ENCODE measurements at places on chromosomes 12 and 14.

DNA sequence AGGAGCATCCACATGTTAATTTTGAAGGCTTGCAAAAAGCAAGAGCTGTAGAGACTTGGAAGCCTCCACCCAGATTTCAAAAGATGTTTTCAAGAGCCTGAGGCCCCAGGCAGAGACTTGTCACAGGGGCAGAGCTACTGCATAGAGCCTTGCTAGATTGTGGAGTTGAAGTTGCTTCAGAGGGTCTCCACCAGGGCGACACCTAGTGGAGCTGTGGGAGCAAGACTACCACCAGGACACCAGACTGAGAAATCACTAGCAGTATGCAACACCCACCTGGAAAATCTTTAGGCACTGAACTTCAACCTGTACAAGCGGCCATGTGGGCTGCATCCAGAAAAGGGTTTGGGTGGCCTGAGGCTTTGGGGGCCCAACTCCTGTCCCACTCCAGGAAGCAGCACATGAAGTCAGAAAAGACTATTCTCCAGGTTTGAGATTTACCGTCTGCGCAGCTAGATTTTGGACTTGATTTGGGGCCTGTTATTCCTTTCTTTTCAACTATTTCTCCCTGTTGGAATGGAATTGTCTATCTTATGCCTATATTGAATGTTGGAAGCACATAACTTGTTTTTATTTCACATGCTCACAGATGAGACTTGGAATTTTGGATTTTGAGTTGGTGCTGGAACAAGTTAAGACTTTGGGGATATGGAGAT, 508.6 kb downstream of the FLRT2 start:
- DNase-seq: peak; percentile 52

GRCh38 chr12:95532851-95533250, 18.4 kb downstream of the USP44 start:
- DNase-seq: no peak

DNA sequence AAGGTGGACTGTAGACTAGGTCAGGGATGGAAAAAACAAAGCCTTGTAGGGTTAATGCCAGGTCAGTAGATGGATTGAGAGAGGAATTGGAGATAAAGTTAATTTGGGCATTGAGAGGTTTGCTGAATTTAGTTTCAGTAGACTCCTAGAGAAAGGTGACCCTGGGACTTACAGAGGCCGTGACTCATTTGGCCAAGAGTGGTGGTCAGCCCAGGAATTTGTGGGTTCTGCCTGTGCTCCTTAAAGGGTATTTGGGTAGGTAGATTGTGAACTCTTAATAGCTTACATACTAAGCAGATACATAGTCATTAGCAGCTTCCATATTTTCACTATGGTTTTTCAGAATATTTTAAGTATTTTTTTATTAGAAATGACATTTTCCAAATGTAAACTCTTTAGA, 21.8 kb downstream of the PLEKHA5 start:
- no peak for DNase-seq

DNA sequence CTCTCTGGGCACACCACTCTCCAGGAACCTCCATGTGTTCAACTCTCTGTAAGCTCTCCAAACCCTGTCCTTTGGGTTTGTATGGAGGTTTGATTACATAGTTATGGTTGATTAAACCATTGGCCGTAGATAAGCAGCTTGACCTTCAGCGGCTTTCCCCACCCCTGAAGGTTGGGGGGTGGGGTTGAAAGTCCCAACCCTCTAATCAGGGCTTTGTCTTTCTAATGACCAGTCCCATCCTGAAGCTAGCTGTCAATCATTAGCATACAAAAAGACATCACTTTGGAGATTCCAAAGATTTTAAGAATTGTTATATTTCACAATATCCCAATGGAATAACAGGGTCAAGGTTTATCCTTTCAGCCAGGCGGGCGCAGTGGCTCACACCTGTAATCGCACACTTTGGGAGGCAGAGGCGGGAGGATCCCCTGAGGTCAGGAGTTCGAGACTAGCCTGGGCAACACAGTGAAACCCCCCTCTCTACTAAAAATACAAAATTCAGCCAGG, 8.4 kb downstream of the FAM186A start:
- DNase-seq: no peak

DNA sequence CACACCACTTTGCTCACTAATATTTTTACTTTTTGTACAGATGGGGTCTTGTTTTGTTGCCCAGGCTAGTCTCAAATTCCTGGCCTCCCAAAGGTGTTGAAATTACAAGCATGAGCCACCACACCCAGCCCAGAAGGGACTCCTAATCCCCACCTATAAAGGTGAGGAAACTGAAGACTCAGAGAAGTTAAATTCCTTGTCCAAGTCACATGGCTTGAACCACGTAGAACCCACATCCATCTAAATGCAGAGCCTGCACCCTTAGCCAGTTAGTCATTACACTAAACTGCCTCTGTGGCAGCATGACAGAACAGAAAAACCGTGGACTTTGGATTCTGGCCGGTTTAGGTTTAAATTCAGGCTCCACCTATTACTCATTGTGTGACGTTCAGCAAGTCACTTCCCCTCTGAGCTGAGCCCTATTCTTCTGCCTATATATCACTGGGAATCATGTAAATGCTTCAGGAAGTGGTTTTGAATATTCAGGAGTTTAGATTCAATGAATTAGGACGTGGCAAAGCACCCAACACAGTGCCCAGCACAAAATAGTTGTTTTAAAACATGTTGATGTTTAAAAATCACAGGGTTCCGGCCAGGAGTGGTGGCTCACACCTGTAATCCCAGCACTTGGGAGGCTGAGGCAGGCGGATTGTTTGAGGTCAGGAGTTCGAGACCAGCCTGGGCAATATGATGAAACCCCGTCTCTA, 3.0 kb upstream of the CORO1C start:
- DNase-seq: peak; percentile 50

GRCh38 chr14:70662080-70662479, 20.4 kb downstream of the TTC9 start:
- DNase-seq: no peak

DNA sequence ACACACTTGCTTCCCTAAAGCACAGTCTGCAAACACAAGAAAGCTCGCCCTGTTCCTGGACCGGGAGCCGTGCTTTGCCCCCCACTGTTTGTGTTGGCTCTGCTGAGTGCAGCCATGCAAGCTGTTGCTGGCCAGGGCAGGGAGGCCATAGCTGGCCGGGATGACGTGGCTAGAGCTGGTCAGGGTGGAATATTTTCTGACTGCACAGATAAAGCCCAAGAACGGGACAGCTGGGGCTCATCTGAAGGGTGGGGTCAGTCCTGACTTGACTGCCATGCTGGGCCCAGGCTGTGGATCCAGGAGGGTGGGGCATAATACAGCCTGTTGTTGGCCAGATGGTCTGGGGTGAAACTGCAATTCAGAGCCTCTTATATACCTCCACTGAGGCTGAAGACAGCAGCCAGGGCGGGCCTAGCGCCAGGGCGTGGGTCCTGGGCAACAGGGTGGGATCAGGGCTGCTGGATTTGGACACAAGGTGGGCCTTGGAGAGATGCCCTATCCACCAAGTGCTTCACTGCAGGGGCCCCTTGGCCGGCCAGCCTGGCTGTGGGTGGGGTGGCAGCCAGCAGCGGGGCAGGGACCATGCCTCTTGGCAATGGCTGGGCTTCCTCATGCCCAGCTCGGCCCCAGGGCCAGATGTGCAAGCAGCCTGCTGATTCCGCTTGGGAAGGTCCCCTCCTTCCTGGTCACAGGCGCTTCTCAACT, 14.8 kb downstream of the KMT5A start:
- no peak for DNase-seq

DNA sequence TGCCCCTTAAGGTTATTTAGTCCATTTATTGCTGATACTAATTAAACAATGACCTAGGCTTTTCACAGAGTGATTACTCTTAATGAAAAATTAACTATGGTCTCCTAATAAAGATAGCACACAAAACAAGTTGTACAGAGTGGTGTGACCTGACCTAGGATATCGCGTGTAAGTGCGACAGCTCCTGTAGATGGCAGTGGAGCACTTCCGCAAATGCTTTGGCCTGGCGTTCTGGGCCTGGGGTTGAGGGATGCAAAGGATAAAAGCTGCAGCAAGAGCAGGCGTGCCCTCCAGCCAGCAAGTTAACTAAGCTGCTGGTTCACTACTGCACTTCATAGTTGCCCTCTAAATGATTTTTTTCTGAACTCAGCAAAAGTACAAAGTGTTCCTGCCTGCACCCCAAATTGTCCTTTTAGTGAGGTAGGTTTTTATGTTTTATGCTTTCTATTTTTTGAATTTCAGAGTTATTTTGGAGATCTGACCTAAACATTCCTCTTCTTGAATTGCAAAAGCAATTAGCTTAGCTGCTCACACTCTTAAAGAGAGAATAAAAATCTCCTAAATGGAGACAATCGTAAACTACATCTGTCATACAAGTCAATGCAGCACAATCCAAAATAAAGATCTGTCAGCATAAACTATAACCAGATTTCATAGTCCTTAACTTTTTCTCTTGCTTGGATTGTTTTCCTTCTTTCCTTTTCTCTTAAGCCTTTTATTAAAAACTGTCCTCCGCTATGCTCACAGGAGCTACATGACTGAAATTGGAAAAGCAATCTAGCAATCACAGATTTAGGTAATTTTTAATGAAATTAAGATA, 379.6 kb downstream of the LRIG3 start:
- DNase-seq: no peak

- no peak for DNase-seq
Observed at GRCh38 chr12:68065687-68066086, 76.4 kb downstream of the IFNG-AS1 start.

DNA sequence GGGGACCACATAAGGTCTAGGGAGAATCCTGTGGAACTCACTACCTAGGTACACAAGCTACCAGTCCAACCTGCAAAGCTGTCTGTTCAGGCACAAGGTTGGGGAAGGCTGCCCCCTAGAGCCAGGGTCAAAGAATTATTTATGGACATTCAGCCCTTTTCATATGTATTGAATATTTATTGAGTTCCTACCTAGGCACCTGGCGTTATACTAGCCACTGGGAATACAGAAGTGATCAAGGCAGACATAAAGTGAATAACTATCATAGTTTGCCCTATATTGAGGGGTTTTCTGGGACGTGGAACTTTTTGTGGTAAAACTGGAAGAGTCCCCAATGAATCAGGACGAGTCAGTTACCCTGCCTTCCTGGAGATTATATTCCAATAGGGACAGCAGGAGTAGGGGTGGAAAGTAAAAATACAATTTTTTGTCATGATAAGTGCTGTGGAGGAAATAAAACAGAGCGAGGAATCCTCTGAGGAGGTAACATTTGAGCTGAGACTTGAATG, 5.8 kb upstream of the SLC48A1 start:
- peak; percentile 72 for DNase-seq

- DNase-seq: no peak
Observed at GRCh38 chr12:67535176-67535575, 113.4 kb upstream of the DYRK2 start.

DNA sequence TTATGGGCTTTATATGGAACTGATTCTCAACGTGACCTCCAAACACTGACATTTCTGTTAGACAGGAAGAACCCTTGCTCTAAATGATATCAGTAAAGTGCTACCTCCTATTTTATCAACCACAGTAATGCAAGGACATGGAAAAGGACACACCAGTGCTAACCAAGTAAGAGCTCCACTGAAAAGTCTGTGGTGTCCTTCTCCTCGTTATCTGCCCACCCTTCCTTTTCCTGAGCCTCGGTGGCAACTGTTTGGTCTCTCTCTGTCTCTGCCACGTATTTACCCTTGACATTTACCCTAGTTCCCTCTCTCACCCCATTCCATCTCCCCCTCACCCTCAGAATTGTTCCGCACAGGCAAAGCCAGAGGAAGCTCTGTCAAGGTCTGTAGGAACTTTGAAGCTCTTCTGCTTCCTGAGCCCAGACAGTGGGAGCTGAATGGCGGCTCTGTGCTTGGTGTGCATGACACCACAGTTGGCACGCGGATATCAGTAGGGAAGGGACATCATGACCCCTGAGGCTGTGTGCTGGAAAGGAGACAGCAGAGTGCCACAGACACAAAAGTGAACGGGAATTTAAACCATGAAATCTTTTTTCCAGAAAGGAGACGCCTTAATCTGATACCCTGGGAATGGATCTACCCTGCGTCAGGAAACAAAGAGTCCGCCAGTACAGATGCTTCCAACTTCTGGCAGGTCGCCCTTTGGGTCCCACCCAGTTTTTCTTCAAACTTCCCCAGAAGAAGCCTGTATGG, 50.8 kb downstream of the NTN4 start:
- DNase-seq: no peak

GRCh38 chr12:108320507-108321293, 18.4 kb downstream of the CMKLR1 start:
- DNase-seq: no peak

DNA sequence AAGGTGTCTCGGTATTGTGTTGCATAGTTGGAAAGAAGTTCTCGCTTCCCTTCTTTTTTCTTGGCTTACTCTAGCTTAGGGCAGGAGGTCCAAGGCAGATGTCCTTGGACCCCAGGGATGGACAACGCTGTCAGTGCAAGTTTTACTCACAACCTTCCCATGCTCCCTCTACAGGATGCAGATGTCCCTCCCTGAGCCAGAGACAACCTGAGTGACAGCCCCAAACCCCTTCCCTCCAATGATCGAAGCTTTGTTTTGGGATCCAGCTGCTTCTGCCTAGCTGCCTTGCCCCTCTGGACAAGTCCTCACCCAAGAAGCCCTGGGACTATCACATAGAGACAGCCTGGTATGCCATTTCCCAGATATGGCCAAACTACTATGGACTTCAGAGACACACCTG, 112.0 kb upstream of the RAP1B start:
- no peak for DNase-seq

GRCh38 chr12:113097716-113098440, 37.7 kb downstream of the RASAL1 start:
- no peak for DNase-seq

- no peak for DNase-seq
Observed at GRCh38 chr14:77037938-77038568, 9.5 kb upstream of the IRF2BPL start.

DNA sequence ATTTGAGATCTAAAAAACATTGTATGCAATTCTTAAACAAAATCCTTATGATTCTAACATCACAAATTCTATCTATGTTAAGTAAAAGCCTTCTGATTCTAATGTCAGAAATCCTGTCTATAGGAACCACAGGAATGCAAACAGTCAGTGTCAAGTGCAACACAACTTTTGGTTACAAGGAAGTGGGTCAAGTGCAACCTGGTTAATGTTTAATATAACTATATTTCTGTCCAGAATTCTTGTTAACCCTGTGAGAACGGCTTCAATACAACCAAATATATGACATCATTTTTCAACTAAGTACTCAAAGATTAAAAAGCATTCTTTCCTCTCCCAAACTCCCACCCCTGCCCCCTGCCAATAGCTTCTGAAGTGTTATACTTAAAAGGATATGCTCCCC, 107.9 kb upstream of the PLEKHA5 start:
- DNase-seq: no peak

DNA sequence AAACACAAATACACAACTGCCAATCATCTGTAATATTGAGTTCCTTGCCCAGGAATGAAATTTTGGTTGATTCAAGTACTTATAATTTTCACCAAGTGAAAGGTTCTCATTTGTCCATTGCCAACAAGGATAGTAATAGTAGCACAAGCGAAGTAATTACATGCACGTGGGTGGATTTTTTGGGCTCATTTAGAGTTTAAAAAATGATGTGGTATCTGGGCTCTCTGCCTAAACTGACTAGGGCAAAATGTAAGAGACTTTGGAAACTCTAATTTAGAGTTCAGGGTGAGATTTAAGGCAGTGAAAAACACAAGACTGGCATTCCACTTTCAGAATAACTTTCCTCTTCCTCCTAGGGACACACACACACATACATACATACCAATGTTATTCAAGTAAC, 111.7 kb downstream of the MYRFL start:
- DNase-seq: no peak

Measured in HL-60 (cell line).